Effector memory CD8-positive, alpha-beta T cell (primary cell): ENCODE measurements at places on chromosomes 2 and 18.

- H3K27me3 ChIP-seq = no peaks in the 10 kb centered on the region
- DNase-seq = no peak
- no peak overlapping the region for H3K4me3 ChIP-seq
- no peaks in the 10 kb centered on the region for H3K36me3 ChIP-seq
- H3K27ac ChIP-seq = no peak overlapping the region
Measured at GRCh38 chr18:78771496-78772359, 207.9 kb upstream of the SALL3 start.

GRCh38 chr18:55287149-55287806 lies 300.7 kb downstream of the TCF4 start:
- H3K27ac ChIP-seq = no peak overlapping the region
- no peak for DNase-seq
- H3K36me3 ChIP-seq = no peaks in the 10 kb centered on the region
- no peak overlapping the region for H3K4me3 ChIP-seq
- H3K27me3 ChIP-seq = no peaks in the 10 kb centered on the region

GRCh38 chr2:25310965-25311864 lies 30.5 kb downstream of the DNMT3A start:
- H3K27ac ChIP-seq = peak overlapping the region; percentile 86
- DNase-seq = no peak
- no peak overlapping the region for H3K4me3 ChIP-seq
- peaks cover 9% of the 10 kb centered on the region for H3K36me3 ChIP-seq
- H3K4me1 ChIP-seq = peaks cover 49% of the 10 kb centered on the region

DNA sequence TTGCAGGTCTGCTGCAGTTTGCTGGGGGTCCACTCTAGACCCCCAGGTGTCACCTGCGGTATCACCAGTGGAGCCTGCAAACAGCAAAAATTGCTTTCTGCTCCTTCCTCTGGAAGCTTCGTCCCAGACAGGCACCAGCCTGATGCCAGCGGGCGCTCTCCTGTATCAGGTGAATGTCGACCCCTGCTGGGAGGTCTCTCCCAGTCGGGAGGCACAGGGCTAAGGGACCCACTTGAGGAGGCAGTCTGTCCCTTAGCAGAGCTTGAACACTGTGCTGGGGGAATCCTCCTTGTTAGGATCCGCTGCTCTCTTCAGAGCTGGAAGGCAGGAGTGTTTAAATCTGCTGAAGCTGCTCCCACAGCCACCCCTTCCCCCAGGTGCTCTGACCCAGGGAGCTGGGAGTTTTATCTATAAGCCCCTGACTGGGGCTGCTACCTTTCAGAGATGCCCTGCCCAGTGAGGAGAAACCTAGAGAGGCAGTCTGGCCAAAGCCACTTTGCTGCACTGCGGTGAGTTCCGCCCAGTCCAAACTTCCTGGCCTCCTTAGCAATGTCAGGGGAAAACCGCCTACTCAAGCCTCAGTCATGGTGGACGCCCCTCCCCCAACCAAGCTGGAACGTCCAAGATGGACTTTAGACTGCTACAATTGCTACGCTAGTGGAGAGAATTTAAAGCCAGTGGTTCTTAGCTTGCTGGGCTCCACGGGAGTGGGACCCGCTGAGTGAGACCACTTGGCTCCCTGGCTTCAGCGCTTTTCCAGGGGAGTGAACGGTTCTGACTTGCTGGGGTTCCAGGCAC lies 652.5 kb downstream of the KCNJ3 start:
- no peaks in the 10 kb centered on the region for H3K27me3 ChIP-seq
- no peak overlapping the region for H3K4me3 ChIP-seq
- peaks cover 2% of the 10 kb centered on the region for H3K36me3 ChIP-seq
- no peak overlapping the region for H3K27ac ChIP-seq
- H3K4me1 ChIP-seq = no peaks in the 10 kb centered on the region

- H3K4me1 ChIP-seq = no peaks in the 10 kb centered on the region
- H3K27ac ChIP-seq = no peak overlapping the region
- H3K27me3 ChIP-seq = peaks cover 19% of the 10 kb centered on the region
- no peak for DNase-seq
Measured at GRCh38 chr2:20496942-20497341, 50.1 kb downstream of the RHOB start.

GRCh38 chr2:136956050-136956449 lies 190.7 kb downstream of the THSD7B start:
- no peak overlapping the region for H3K4me3 ChIP-seq
- DNase-seq = no peak
- no peaks in the 10 kb centered on the region for H3K4me1 ChIP-seq
- H3K27me3 ChIP-seq = no peaks in the 10 kb centered on the region
- H3K36me3 ChIP-seq = no peaks in the 10 kb centered on the region
- H3K27ac ChIP-seq = no peak overlapping the region

- no peak overlapping the region for H3K27ac ChIP-seq
- DNase-seq = no peak
- no peaks in the 10 kb centered on the region for H3K36me3 ChIP-seq
- H3K4me1 ChIP-seq = no peaks in the 10 kb centered on the region
- no peak overlapping the region for H3K4me3 ChIP-seq
- H3K27me3 ChIP-seq = no peaks in the 10 kb centered on the region
Measured at GRCh38 chr18:1806884-1807615, 764.3 kb downstream of the METTL4 start.
